ENCODE measurements at places on chromosomes 12 and 14. TPM values are rescaled to one million over a fixed set of nuclear protein-coding genes. Genes with fewer than 3 reads are reported as not detected.

- DNase-seq = peak; percentile 84
These were observed 8.6 kb downstream of the SETD1B start for GRCh38 chr12:121812320-121812871.

Gene HOXC9
- total RNA-seq = 7.4 TPM

- no peak for DNase-seq
These were observed 9.6 kb upstream of the PTPRB start for GRCh38 chr12:70646850-70647249.

GRCh38 chr14:74965486-74966153 lies 10.2 kb upstream of the PGF start:
- DNase-seq = no peak

DNA sequence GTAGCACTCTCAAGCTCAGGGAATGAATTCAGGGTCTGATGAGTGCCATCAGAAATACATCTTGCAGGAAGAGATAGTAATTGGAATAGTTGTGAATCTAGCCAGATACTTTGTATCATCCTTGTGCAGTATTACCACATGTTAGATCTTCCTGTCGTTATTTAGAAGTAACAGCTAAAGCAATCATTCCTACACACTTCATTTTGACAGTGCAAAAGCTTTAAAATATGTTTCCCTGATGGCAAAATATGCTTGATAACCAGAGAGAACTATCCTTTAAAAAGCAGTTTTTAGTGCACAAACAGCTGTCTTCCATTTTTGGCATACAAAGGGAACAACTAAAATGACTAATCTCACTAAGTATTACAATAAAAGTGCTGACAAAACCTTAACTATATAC lies 149.5 kb upstream of the SLC38A2 start:
- peak; percentile 54 for DNase-seq

GRCh38 chr12:123991372-123991951 lies 18.4 kb downstream of the ZNF664 start:
- DNase-seq = no peak

Measured in fibroblast of villous mesenchyme (primary cell).